Thoracic aorta (tissue), 2 donors: ENCODE measurements at places on chromosomes 7 and 10.

GRCh38 chr10:110357252-110357780 lies 52.6 kb upstream of the SMNDC1 start:
- H3K27me3 ChIP-seq = no peaks in the 10 kb centered on the region
- peaks cover 6% of the 10 kb centered on the region for H3K4me1 ChIP-seq
- no peaks in the 10 kb centered on the region for H3K36me3 ChIP-seq

DNA sequence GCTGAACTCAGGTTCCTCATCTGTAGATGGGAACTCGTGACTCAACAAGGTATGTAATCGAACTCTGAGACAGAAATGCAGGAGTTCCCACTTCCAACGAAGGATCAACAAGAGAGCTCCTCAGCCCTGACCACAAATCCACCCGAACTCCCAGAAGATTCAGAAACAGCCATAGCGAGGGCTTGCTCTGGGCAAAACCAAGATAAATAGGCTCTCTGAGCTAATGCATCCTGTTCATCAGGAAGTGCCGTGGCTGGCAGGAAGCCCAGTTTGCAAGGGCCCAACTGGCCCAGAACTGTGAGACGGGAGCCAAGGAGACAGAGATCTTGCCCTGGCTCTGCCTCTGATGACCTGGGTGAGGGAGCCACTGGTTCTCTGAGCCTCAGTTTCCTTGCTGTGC lies 141.7 kb upstream of the PFKP start:
- H3K27me3 ChIP-seq = no peaks in the 10 kb centered on the region
- H3K36me3 ChIP-seq = no peaks in the 10 kb centered on the region

DNA sequence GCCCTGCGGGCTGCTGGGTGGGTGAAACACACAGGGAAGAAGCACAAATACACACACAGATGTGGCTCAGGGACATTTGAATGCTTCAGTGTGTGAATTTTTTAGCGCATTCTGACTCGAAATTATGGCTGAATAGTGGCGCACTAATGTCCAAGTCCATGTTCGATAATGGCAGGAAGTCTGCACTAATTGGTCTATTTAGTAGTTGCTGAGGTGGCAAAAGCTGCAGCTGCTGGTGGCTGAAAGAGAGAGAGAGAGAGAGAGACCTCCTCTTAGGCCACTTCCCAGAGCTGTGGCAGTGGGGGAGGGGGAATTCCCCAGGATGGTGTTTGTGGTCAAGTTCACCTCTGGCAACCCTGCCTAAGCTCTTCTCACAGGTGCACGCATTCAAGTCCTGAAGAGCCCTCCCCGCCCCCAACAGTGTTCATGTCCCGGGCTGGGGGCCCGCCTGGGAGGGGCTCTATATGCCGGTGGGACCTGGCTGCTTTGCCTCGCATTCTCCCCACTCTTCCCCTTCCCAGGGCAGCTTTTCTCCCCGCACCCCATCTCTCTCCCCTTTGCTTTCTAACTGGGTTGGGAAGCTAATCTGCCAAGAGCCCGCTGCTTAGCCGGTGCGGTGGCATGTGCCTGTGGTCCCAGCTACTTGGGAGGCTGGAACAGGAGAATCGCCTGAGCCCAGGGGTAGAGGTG lies 6.0 kb upstream of the MNX1 start:
- no peak for DNase-seq
- H3K4me1 ChIP-seq = peaks cover 15% of the 10 kb centered on the region
- H3K4me3 ChIP-seq = no peak overlapping the region
- peaks cover 4% of the 10 kb centered on the region for H3K27me3 ChIP-seq
- H3K36me3 ChIP-seq = no peaks in the 10 kb centered on the region

DNA sequence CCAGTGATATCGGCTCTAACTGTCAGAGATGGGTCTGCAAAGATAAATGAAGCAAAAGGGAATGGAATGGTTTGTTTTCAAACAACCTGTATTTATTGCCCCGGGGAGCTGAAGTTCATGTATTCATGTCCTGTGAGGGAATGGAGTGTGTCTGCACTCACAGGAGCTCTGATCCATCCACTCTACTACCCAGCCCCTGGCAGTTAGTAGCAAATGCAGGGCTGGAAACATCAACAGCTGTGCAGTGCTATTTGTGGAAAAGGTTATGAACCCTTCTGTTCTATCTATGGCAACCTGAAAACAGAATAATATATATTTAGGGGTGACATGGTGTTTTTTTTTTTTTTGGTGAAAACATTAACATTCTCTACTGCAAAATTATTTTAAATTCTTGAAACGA lies 9.8 kb downstream of the AGR2 start:
- no peak overlapping the region for H3K27ac ChIP-seq
- no peak for DNase-seq
- no peaks in the 10 kb centered on the region for H3K27me3 ChIP-seq
- H3K4me3 ChIP-seq = no peak overlapping the region
- no peaks in the 10 kb centered on the region for H3K4me1 ChIP-seq

DNA sequence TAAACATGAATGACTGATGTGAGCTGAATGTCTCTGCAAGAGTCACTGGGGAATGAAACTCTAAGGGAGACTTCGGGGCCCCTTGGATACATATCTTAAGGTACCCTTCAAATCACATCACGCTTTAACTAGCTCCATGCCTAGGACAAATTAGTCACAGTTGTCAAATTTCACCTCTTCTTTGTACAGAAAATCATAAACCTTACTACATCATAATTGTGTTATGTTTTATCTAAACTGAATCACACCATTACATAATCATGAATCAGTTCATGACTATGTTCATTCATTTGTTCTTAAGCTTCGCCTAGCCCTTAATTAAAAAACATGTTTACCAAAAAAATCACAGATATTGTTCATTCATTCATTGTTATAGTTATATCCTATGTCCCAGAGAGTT lies 2.1 kb upstream of the SLC13A1 start:
- DNase-seq = no peak
- H3K4me3 ChIP-seq = no peak overlapping the region
- no peak overlapping the region for H3K27ac ChIP-seq

DNA sequence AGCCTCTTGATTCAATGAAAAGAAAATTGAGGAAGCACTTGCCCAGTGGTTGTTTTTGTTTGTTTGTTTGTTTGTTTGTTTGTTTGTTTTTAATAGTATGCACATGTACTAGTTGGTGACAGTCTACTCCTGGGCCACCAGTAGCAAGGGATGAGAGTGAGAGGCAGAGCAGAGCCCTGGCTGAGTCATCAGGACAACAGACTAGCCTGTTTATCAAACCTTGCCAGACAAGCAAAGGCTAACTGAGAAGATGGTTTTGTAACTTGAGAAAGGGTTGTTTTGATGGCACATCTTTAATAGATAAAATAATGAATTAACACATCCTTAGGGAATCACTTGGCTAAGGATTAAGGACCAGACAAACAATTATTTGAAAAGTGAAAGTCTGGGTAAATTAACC lies 78.1 kb downstream of the INHBA start:
- H3K36me3 ChIP-seq = no peaks in the 10 kb centered on the region
- H3K4me3 ChIP-seq = no peak overlapping the region
- no peak overlapping the region for H3K27ac ChIP-seq
- H3K4me1 ChIP-seq = no peaks in the 10 kb centered on the region
- no peaks in the 10 kb centered on the region for H3K27me3 ChIP-seq

GRCh38 chr7:87330942-87331341 lies 14.5 kb upstream of the CROT start:
- H3K36me3 ChIP-seq = peaks cover 11% of the 10 kb centered on the region
- no peak overlapping the region for H3K4me3 ChIP-seq
- DNase-seq = no peak

- H3K27ac ChIP-seq = no peak overlapping the region
These were observed 99.9 kb upstream of the BAIAP2L1 start for GRCh38 chr7:98500764-98501163.

- no peak overlapping the region for H3K27ac ChIP-seq
- no peaks in the 10 kb centered on the region for H3K36me3 ChIP-seq
- peak overlapping the region; percentile 64 for H3K4me3 ChIP-seq
These were observed 3.9 kb upstream of the GATA3 start for GRCh38 chr10:8050556-8051108.

DNA sequence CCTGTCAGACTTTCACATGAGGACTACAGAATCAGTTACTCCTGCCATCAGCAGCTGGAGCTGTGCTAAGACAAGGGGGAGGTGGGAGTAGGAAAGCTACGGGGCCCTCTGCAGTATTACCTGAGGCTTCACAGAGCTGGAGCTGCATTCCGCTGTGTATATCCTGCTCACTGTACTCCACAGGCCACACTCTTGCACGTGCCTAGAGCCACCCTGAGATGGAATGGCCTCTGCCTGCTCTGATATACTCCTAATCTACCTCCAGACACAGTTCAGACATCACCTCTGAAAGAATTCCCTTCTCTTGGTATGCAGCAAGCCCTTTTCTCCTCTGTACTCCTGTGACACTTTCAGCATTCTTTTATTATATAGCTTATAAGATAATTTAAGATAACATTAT lies 34.8 kb downstream of the TRDMT1 start:
- peaks cover 37% of the 10 kb centered on the region for H3K4me1 ChIP-seq
- H3K27ac ChIP-seq = no peak overlapping the region
- no peak for DNase-seq
- H3K27me3 ChIP-seq = no peaks in the 10 kb centered on the region
- no peak overlapping the region for H3K4me3 ChIP-seq
- no peaks in the 10 kb centered on the region for H3K36me3 ChIP-seq

DNA sequence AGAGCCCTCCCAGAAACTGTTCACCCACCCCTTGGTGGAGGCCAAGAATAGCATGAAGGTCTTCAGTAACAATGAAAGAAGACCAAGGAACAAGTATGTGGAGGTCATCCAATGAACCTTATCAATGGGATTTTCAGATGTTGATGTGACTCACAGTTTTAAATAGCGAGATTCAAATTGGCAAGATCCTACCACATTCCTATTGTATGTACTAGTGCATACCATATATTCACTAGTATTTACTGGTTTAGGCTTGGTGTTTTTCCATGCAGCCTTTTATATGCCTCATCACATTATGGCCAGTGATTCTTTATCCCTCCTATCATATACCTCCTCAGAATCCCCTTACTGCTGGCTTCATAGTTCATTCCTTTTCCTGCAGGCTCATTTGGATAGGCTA lies 54.4 kb downstream of the ITGB8 start:
- H3K36me3 ChIP-seq = no peaks in the 10 kb centered on the region
- DNase-seq = no peak
- H3K4me1 ChIP-seq = no peaks in the 10 kb centered on the region
- no peak overlapping the region for H3K4me3 ChIP-seq

DNA sequence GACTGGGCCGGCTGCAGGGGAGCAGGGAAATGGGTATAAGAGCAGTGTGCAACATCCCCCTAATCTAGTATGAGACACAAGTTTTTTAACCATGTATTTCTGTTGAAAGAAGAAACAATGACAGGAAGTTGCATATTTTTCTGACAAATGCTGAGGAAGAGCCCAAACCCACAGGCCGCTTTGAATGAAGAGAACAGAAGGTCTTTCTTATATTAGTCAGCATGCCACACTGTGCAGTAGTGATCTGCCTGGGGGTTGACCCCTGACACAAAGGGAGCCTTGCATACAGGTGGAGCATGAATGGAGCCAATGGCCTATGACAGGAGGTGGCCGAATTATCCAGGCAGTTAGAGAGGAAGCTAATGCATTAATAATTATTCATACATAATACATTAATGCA lies 518.3 kb downstream of the PLXDC2 start:
- no peak for DNase-seq
- no peaks in the 10 kb centered on the region for H3K36me3 ChIP-seq

DNA sequence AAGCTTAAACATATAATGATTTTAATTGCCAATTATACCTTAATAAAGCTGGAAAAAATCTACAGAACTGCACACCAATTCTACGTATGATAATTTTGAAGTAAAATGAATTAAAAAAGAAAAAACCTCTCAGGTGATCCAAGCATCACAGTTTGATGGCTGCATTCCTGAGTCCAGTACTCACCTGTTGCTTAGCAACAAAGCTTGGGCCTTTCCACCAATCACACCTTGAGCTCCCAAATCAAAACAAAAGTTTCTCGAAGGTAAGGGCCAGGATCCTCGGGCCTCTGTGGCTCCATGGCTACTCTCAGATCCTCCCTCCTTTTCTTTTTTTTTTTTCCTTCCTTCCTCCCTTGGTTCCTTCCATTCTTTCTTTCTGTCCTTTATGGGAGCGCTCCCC lies 137.2 kb upstream of the PCBD1 start:
- no peaks in the 10 kb centered on the region for H3K4me1 ChIP-seq
- H3K27me3 ChIP-seq = no peaks in the 10 kb centered on the region
- H3K4me3 ChIP-seq = no peak overlapping the region
- H3K36me3 ChIP-seq = no peaks in the 10 kb centered on the region

GRCh38 chr7:158819571-158820203 lies 9.6 kb downstream of the ESYT2 start:
- H3K4me3 ChIP-seq = no peak overlapping the region
- H3K36me3 ChIP-seq = no peaks in the 10 kb centered on the region

GRCh38 chr7:28354601-28355402 lies 57.5 kb upstream of the CREB5 start:
- no peak overlapping the region for H3K4me3 ChIP-seq
- H3K36me3 ChIP-seq = no peaks in the 10 kb centered on the region
- H3K27ac ChIP-seq = no peak overlapping the region
- H3K4me1 ChIP-seq = no peaks in the 10 kb centered on the region
